Bone marrow (tissue), 2 donors: ENCODE measurements at places on chromosomes 7 and 10.

- no peak for DNase-seq
These were observed 83.5 kb upstream of the LRRTM3 start for GRCh38 chr10:66842371-66842770.

- no peak for DNase-seq
These were observed 127.1 kb downstream of the GATA3 start for GRCh38 chr10:8181496-8182157.

GRCh38 chr10:113897693-113898618, 43.5 kb downstream of the NHLRC2 start:
- no peak for DNase-seq

DNA sequence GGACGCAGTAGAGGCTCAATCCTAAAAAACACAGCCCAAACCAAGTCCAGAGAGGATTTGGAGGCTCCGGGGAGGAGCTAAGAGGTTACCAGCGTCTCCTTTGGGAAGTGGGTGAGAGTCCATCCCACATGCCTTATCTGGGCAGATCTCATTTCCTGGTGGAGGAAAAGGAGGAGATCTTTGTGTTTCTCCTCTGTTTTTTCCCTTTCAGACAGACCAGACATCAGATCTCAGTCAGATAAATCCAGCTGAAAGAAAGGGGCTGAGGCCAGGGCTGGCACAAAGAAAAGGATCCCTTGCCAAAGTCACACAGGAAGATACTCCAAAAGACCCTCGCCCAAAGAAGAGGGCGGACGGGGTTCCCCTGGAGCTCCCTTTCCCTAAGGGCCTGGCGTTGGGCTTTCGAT, 58.3 kb upstream of the COMTD1 start:
- DNase-seq, result no peak

DNA sequence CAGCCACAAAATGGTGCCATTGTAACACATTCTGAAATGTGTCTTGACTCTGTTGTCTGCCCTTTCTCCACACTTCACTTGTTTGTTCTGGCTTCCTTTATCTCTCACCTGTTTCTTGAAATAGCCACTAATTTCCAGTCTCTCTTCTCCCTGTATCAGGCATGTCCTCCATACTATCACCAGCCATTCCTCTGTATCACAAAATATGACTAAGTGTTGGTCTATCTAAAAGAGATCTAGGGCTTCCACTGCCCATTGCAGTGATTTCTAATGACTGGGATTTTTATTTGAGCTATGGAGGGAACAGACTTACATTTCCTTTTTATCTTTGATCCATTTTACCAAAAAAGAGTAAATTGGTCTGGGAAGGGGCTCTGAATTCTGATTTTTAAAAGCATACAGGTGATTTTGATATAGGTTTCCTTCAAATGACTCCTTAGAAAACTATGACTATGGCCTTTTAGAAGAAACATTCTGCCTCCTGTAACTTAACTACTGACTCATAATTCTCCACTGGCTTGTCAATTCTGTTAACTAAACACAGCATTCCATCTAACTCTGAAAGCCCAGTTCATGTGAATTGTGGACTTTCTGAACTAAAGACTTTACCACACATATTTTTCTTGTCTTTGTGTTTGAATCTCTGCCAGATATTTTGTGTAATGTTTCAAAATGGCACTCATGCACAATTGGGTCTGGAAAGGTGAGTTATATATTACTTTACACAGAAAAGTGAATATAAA, 1121.4 kb downstream of the XPNPEP1 start:
- DNase-seq, result no peak

GRCh38 chr10:74194999-74195398, 44.0 kb downstream of the ADK start:
- no peak for DNase-seq

- DNase-seq, result no peak
These were observed 71.7 kb downstream of the IKZF1 start for GRCh38 chr7:50376056-50376820.

DNA sequence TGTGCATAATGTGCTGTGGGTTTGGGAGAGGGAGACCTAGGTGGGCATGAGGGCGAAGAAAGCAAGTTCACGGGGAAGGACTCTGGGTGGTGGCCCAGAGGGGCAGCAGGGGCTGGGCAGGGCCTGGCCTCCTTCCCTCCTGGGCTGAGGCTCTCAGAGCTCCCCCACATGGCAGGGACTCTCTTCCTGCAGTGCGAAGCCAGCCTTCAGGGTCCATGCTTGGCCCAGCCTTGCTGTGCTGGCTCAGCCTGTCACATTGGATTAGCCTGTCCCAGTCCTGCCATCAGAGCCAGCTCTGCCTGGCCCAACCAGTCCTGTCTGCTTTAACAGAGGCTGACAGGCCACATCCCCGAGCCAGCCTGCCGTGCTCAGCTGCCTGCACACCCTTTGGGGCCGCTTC, 20.4 kb upstream of the ZNF488 start:
- no peak for DNase-seq
